ENCODE measurements at places on chromosomes 6 and 20.

GRCh38 chr6:167493976-167494697 lies 169.3 kb downstream of the TTLL2 start:
- DNase-seq = no peak

GRCh38 chr6:16338577-16339264 lies 100.3 kb downstream of the GMPR start:
- no peak for DNase-seq

GRCh38 chr20:43724383-43724782 lies 2.4 kb downstream of the GTSF1L start:
- DNase-seq = no peak

DNA sequence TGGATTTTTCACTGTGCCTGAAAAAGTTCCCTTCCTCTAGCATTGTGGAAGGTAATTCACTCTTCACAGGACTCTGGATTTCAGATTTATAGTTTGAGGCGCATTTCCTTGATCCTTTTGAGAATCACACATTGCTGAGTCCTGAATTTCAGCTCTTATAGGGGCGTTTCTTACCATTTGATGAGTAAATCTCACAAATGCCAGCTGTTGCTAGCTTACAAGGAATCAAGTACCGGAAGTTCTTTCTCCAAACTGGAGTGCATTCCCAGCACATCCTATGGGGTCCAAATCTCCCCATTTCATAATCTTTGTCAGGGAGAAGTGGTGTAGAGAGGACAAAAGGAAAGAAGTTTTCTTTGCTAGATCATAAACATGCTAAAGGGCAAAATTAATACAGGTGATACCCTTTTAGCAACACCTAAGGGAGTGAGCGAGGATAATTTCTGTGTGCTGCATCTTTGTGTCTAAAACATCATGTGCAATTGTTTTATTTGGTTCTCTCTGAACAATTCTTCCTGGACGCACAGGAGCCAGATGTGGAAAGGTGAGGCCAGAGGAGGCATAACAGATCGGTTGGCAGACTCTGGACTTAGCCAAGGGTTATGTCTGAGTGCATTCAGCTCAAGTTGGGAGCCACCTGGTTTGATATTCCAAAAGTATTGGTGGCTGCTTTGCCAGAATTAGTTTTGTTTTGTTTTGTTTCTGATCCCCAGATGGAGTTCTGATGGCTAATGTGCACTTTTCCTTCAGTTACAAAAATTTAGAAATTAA lies 37.4 kb upstream of the EYA2 start:
- no peak for DNase-seq
